ENCODE measurements at places on chromosomes 4 and X.
A peak's percentile ranks its signal among the peaks of the same experiment; 100 is the strongest.

- DNase-seq = no peak
Measured at GRCh38 chr4:108171339-108172230, 2.9 kb upstream of the LEF1 start.

- DNase-seq = peak; percentile 33
Measured at GRCh38 chr4:153083447-153083947, 120.7 kb upstream of the TRIM2 start.

- no peak for DNase-seq
Measured at GRCh38 chr4:167000141-167000852, 234.0 kb downstream of the SPOCK3 start.

DNA sequence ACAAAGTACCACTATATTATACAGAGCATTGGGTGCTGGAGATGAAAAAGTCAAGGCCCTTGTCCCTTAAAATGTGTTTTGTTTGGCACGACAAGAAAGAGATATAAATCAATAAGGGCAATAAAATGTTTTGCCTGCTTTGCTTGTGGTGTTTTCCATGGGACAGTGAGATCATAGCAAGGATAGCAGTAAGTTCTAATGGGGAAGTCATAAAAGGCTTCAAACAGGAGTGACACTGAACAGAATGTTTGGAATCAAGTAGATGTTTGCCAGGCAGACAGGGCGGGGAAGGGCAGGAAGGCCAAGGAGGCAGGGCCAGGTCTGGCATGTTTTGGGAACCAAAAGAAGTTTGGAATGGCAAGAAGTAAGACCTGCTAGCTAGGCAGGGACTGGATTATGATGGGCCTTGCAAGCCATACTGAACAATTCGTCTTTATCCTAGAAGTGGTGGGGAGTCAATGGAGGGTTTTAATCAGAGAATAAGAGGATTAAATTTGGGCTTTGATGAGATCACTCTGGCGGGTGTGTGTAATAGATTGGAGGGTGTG lies 16.4 kb downstream of the FGF2 start:
- DNase-seq = no peak

DNA sequence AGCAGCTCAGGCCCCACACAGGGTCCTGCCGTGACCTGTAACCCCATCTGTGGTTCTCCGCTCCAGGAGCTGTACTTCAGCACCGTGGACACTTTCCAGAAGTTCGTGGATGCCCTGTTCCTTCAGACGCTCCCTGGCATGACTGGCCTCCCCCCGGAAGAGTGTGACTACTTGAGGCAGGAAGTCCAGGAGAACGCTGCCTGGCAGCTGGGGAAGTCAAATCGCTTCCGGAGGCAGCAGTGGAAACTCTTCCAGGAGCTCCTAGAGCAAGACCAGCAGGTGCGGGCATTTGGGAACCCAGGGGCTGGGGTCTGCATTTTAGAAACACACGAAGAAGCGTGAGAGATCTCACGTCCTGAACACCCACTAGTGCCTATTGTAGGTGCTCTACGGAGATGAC lies 72.5 kb downstream of the EVC start:
- DNase-seq = no peak

DNA sequence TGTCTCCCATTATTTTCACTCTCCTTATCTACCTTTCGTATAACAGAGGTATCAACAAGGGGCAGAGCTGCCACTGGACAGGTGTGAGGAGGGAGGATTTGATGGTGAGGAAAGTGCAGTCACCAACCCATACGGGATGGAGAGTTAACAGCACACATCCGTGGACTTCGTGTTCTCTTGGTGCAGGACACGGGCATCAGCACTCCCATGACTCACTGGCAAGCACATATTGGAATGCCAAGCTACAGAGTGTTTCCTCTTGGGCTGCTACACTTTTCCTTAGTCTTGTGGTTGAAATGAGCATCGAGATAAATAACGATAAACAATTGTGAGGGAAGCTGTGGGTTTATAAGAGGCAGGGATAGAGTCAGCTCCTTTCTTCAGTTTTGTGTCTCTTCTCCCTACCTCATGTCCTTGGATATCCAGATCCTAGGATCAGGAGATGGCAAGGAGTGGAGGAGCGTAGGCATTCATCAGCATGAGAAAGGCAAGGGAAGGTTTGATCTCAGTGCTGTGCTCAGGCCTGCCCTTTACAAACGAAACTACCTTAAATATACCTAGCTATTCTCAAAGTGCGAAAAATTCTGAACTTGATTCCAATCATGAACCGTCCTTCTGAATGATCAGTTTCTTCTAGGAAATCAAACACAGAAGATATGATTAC lies 96.3 kb downstream of the ZNF827 start:
- no peak for DNase-seq

GRCh38 chr4:78567500-78568060 lies 16.0 kb downstream of the ANXA3 start:
- no peak for DNase-seq

DNA sequence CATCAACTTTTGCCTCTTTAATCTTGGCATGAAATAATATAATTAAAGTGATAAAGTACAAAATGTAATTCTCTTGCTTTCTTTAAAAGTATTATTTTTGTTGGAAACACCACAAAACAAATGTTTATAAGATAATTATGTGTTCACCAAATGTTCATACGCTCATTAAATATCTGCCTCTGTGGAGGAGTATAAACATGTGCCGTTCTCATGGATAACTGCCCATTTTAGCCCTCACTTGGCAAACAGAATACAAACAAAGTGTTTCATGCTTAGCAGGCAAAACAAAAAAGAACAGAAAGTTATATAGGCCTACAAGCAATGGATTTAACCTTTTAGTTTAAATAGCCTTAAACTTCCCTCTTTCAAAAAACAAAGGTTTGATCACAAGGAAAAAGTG lies 800.5 kb upstream of the DIAPH2 start:
- no peak for DNase-seq

DNA sequence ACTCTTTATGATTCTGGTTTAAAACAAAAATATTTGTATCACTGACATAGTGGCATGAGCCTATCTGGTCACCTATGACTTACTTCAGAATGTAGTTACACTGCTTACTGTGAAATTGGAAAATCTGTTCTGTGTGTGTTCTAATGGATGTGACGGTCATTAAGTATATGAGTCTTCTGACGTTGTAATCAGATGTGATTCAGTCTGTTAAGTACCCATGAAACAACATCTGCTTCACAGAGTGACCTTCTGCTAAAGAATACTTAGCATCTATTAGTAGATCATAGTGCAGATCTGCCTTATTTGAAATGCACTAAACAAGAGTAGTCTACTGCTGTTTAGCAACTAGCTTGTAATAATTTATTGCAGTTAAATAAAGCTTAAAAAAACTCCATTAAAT lies 317.1 kb downstream of the DCTD start:
- no peak for DNase-seq

DNA sequence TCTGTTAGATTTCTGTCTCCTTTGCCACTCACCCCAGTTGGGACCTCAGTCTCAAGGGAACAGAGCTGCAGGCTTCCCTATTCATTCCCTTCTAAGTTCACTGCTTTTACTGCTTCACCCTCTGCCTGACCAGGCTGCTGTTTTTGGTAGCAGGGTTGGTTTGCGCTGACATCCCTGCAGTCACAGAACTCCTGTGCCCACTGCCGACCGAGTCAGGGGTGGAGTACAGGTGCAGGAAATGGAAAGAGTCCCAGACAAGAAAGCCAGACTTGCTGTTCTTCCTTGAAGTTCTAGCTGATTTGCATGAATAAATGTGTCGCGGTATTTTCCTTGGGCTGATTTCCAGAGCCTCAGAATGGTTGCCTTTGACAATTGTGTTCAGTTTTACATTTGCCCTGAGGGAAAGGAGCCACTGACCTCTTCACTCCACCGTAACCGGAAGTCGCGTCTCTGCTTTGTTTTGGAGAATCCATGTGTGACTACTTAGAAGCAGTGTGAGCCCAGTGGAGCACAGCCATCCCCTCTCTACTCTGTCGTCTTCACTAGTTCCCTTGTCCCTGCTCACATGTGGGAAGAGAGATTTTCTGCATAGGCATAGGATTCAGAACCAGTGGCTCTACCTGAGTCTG lies 84.8 kb downstream of the TNIP2 start:
- no peak for DNase-seq

DNA sequence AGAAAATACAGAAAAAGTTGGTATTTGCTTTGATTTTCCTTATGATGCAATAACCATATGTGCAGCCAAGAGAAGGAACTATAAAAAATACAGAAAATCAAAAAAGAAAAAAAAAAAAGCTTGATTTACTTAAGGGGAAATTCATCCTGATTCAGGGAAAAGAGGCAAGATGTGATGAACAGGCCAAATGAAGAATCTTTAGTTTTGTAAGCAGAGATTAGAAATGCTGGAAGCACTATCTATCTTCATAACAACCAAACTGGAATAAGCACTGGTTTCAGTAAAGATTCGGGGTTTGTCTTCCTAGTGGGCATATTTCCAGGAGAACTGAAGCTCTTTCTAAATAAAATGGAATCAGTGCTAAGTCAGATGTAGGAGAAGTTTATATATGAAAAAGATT lies 82.9 kb upstream of the KCNIP4 start:
- DNase-seq = no peak

GRCh38 chr4:8788174-8788573 lies 83.5 kb downstream of the HMX1 start:
- DNase-seq = no peak
